Sciatic nerve (tissue), 2 donors: ENCODE measurements at places on chromosomes 2 and 18. TPM values are rescaled to one million over a fixed set of nuclear protein-coding genes. Genes with fewer than 3 reads are reported as not detected.

The CHRNG gene
- total RNA-seq = not detected

The TEKT4 gene
- not detected for total RNA-seq

The FAP gene
- total RNA-seq = 10.4 TPM

GRCh38 chr2:127359520-127359919 lies 28.3 kb downstream of the MAP3K2 start:
- no peak for DNase-seq

GRCh38 chr2:42060028-42060427 lies 12.2 kb downstream of the PKDCC start:
- DNase-seq = no peak

- DNase-seq = no peak
These were observed 79.0 kb downstream of the EDAR start for GRCh38 chr2:108910011-108910431.

DNA sequence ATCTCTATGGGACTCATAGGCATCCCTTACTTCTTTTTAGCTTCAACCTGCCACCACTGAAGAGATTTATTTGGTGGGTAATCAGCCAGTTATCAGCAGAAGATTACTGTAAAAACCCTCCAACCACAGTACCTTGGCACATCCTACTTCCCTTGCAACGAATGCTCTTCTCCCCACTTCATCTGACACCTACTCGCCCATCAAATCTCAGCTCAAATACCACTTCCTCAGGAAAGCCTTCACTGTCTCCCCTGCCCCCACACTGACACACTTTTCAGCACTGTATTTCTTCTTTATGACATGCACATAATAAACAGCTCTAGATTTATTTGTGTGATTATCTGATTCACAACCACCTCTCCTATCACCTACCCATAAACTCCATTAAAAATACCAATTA lies 3.1 kb downstream of the KDSR start:
- DNase-seq = no peak
